Cardiac muscle cell (in vitro differentiated cells and primary cell): ENCODE measurements at places on chromosomes 2 and 18. TPM values are rescaled to one million over a fixed set of nuclear protein-coding genes. Genes with fewer than 3 reads are reported as not detected.

PSD4 gene
- total RNA-seq, result 5.4 and 9.0 TPM in 2 replicates

DNA sequence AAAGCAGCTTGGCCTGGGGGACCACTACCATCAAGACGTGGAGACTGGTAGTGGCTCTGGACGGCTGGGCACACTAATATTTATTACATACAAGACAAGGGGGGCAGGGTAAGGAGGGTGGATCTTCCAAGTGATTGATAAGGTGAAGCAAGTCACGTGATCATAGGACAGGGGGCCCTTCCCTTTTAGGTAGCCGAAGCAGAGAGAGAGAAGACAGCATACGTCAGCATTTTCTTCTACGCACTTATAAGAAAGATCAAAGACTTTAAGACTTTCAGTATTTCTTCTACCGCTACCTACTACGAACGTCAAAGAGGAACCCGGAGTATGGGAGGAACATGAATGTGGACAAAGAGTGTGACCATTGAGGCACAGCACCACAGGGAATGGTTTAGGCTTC is 307.9 kb downstream of the RPIA start:
- H3K27ac ChIP-seq, result no peak overlapping the region
- H3K36me3 ChIP-seq, result no peaks in the 10 kb centered on the region
- no peaks in the 10 kb centered on the region for H3K27me3 ChIP-seq
- H3K4me1 ChIP-seq, result no peaks in the 10 kb centered on the region
- no peak overlapping the region for H3K4me3 ChIP-seq
- no peak for DNase-seq

GRCh38 chr18:22790545-22791309 is 142.4 kb upstream of the RBBP8 start:
- H3K27me3 ChIP-seq, result no peaks in the 10 kb centered on the region
- no peak overlapping the region for H3K4me3 ChIP-seq
- DNase-seq, result no peak
- peaks cover 7% of the 10 kb centered on the region for H3K4me1 ChIP-seq
- H3K36me3 ChIP-seq, result no peaks in the 10 kb centered on the region

DNA sequence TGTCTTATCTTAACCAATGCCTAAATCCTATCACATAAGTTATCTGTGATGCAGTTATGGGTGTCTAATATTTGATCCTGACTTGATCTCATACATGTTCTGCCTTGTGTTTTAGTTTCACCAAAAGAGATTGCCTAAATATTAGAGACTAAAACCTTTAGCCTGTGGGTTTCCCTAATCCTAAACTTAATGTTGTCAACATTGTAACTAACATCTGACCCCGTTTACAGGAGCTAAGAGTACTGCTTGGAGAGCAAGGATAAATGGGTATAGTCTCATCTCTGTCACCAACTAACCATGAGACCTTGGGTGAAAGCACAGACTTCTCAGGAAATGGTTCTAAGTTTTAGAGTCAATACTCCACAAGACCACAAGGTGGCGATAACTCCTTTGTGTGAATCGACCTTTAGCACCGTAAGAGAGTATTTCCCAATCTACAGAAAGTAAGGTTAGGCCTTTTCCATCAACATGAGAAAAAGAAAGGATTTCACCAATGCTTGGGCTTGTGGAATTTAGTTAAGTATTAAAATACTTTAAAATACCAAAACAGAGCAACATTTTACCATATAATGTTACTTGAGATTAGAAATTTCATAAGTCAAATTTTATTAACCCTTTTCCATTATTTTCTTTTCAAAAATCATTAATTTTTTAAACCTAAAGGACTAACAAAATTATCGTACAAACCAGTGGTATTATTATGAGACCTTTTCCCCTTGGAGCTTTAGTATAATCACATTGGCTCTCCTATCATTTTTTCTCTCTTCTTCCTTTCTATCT is 60.5 kb downstream of the G6PC2 start:
- no peak overlapping the region for H3K4me3 ChIP-seq
- peaks cover 8% of the 10 kb centered on the region for H3K4me1 ChIP-seq
- H3K36me3 ChIP-seq, result no peaks in the 10 kb centered on the region
- DNase-seq, result peak; percentile 84
- H3K27ac ChIP-seq, result no peak overlapping the region
- no peaks in the 10 kb centered on the region for H3K27me3 ChIP-seq
